ENCODE measurements at places on chromosomes 2 and 18.

GRCh38 chr18:11502368-11502767 is 107.0 kb upstream of the SLC35G4 start:
- DNase-seq = no peak

GRCh38 chr2:79219383-79219988 is 59.9 kb upstream of the REG3A start:
- no peak for DNase-seq

DNA sequence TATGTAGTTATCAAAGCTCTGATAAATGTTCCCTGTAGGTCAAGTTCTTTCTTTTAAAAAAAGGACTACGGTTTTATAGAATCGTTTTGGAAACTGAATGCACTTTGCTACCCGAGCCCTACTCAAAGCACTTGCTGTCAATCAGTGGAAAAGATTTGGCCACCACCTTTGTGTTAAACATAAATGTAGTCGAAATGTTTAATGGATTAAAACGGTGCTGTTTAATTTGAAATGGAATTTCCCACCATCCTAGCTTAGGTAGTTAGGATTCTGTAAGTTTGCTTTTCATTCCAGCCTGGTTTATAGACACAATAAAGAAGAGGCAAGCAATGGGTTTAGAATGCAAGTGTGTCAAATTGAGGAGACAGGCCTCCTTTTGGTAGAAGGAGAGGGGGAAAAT is 69.4 kb upstream of the MMADHC start:
- no peak for DNase-seq

GRCh38 chr2:128284841-128285240 is 33.8 kb downstream of the HS6ST1 start:
- no peak for DNase-seq

GRCh38 chr18:9740071-9740470 is 32.0 kb downstream of the RAB31 start:
- DNase-seq = no peak

DNA sequence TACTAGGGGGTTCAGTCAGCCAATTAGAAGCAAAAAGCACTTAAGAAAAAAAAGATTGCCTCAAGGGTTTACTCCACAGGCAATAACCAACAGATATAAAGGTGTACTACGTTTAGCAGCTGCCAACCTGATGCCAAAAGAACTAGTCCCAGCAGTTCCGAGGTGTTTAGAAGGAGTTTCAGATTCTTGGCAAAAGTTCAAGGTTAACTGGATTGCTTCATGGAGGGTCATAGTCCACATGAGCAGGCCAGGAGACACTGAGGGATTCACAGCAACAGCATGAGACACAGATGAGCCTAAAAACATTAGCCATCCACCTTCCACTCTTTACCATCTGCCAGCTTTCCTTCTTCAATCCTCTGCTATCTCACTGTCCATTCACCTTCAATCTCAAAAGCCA is 4.9 kb upstream of the DNAH7 start:
- DNase-seq = no peak

DNA sequence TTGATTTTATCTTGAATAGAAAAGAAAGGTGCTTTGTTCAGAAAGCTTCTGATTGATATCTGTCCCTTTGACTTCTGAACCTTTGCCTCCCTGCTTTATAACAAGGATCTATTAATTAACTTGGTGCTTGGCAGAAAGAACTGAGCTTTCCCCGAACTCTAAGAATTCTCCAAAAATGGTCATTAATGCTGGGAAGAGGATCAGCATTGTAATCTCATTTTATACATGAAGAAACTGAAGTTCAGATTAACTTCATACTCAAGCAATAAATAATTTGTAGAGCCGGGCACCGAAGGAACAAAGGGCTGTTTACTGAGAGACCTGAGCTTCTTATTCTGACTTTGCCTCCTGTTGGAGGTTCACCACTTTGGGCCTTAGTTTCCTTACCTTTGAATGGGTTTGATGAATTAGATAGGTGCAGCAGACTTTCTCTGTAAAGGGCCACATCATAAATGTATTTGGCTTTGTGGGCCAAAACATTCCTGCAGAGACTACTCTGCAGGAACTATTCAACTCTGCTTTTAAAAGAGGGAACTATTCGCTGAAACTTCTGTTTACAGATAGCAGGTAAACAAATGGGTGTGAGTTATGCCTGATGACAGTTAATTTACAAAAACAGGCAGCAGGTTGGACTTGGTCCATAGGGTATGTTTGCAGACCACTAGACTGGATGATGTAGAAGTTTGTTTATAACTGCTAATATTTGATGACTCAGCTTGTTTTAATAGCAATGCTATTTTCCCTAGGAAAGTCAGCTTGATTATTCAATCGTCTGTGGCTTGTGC is 272.9 kb downstream of the TGIF1 start:
- no peak for DNase-seq

- no peak for DNase-seq
These were observed 25.2 kb upstream of the CASP10 start for GRCh38 chr2:201157694-201158093.

Measured in activated CD8-positive, alpha-beta memory T cell treated with anti-CD3 and anti-CD28 coated beads, Interleukin-2, amount 50 U/mL, for 48 hours (primary cell).